ENCODE measurements at places on chromosomes 4 and X.
A peak's percentile ranks its signal among the peaks of the same experiment; 100 is the strongest.

DNA sequence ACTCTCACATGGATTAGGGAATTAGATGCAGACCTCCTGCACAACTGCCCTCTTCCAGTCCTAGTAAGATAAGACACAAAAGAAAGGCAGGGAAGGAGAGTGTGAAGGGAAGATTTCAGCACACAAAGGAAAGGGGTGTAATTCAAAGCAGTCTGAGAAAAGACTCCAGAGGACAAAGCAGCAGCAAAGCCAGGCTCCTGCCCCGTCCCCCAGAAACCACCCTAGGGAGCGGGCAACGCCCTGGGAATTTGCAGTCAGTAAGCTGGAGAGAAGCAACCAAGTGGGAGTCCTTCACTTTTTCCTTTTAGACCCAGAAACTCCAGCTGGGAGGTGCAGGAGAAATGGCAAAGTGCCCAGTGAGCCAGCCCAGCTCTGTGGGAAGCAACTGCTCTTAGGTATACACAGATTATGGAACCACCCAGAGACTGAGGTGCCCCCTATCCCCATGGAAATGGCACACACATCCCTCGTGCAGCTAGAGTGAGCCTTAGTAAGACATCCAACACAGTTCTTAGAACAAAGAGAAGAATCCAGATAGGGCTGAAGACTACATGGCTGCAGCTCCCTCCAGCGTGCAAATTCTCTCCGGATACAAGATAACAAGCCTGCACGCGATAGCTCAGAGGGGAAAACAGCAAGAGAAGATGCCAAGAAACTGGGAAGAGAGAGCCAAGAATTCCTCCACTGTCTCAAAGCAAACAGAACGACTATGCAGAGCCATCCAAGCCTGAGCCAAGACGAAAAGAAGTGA, 26.5 kb upstream of the IRAK1 start:
- DNase-seq = peak; percentile 94

GRCh38 chrX:101918751-101919150, 13.1 kb downstream of the ZMAT1 start:
- no peak for DNase-seq

GRCh38 chr4:53622739-53623151, 31.5 kb upstream of the LNX1 start:
- peak; percentile 71 for DNase-seq

GRCh38 chrX:133609166-133609565, 193.9 kb upstream of the GPC4 start:
- DNase-seq = no peak

- DNase-seq = no peak
Observed at GRCh38 chr4:160265836-160266235, 1163.0 kb downstream of the RAPGEF2 start.

GRCh38 chrX:69503782-69504625, at the start of gene NALF2:
TSS of gene NALF2 (plus strand) at chrX:69504326. CDS start at chrX:69505283, 957 bp downstream.
- peak; percentile 49 for DNase-seq

DNA sequence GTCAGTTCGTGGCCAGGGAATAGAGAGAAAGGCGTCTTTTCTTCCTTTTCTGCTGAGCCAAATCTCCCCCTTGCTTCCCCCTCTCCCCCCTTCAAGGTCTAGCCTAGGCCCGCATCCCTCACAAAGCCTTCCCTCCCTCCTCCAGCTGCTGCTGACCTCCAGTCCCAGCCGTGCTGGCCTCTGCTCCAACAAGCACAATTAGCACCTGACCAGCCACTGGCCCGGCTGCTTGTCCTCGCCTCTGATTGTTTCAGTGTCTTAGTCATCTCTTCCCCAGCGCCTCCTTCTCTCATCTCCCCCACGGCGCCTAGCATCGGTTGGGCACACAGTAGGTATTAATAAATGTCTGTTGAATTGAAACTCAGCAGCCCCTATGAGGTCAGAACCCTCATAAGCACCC, 4.2 kb downstream of the ELF4 start:
- no peak for DNase-seq

GRCh38 chr4:143618811-143619210, 81.7 kb downstream of the FREM3 start:
- no peak for DNase-seq

GRCh38 chr4:140123666-140124377, 30.2 kb downstream of the MAML3 start:
- DNase-seq = no peak

DNA sequence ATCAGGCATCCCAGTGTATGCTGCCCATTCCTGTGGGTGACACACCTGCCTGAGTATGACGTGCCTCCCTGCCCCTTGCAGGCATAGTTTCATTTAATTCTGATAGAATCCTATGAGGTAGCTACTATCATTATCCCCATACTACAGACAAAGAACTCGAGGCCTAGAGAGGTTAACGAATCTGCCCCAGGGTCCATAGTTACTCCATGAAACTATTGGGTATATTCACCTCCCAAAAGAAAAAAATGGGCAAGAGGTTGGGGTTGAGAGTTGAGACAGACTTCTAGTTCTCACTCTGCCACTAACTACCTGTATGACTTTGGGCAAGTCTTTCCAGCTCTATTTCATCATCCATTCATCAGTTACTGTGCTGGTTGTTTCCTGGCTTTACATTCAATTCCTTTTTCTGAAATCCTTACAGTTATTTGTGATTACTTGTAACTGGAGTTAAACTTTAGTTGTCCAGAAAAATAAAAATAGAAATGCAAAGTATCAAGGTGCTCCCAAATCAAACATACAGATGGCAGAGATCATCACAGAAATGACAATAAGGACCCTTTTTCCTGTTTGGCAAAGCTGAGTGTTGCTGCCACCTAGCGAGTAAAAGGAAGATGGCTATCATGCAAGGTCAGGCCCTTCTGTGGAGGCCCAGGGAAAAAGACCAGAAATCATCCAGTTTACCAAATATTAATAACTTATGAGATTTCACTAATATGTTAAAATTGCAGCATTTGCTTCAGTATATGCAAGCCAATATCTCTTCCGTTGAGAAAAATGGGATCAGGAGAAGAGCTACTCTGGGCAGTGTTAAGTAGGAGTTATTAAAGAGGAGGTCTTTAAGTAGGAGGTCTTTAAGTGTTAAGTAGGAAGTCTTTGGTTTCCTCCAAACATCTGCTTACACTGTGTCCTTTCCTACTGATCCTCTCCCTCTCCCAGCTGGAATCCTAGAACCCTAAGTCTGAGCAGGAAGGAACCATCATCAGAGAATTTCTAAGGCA, 17.1 kb upstream of the MAP7D3 start:
- peak; percentile 54 for DNase-seq

DNA sequence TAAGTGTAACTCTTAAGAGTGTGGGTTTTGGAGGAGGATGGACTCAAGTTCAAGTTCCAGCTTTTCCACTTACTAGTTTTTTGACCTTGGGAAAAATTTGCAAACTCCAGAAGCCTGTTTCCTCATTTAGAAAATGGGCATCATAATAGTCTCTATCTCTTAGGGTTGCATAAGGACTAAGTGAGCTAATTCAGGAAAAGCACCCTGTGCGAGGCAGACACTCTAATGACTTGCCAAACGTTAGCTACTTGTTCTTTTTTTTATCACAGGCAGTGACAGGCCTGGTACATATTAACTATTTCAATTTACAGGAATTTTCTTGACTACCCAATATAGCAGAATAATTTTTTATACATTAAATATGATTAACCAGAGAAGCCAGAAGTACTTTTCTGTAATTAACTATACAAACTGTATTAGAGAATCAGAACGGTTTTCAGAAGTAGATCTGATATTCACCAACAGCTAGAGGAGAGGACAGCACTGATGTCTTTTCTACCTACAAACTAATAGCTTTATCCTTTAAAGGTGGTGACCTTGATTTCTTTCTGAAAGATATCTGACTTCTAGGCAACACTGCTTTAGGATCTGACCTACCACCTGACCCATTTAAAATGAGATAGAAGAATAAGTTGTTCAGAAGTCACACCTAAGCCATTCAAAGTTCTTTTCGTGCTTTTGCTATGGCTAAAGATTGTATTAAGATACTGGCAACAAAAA, 139.6 kb upstream of the HAND2 start:
- DNase-seq = no peak

- peak; percentile 82 for DNase-seq
Observed at GRCh38 chrX:109774706-109775105, 41.6 kb upstream of the ACSL4 start.

DNA sequence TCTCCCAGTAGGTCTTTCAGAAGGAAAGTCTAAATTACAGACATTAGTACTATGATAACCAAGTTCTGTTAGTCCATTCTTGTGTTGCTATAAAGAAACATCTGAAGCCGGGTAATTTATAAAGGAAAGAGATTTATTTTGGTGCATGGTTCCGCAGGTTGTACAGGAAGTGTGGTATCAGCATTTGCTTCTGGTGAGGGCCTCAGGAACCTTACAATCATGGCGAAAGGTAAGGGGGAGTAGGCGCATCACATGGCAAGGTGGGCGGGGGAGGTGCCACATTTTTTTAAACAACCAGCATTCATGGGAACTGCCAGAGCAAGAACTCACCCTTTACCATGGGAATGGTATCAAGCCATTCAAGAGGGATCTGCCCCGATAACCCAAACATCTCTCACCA, 26.2 kb upstream of the USP46 start:
- no peak for DNase-seq

- peak; percentile 71 for DNase-seq
Observed at GRCh38 chr4:151921386-151921785, 160.6 kb upstream of the GATB start.

DNA sequence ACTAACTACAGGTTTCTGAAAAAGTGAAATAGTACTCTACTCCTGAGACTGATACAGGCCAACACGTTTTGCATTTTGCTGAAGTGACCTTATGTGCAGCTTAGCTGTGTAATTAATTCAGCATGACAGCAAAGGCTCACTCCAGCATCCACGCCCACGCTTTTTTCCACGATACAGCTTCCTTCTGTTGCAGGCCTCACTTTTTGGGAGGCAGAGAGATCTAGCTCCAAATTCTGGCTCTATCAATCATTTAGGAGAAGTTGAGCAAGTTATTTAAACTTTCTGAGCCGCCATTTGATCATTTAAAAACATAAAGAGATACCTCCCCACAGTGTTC, 160.3 kb downstream of the AFAP1 start:
- DNase-seq = no peak

GRCh38 chr4:133152831-133153481, 3.9 kb downstream of the PCDH10 start:
- peak; percentile 23 for DNase-seq

DNA sequence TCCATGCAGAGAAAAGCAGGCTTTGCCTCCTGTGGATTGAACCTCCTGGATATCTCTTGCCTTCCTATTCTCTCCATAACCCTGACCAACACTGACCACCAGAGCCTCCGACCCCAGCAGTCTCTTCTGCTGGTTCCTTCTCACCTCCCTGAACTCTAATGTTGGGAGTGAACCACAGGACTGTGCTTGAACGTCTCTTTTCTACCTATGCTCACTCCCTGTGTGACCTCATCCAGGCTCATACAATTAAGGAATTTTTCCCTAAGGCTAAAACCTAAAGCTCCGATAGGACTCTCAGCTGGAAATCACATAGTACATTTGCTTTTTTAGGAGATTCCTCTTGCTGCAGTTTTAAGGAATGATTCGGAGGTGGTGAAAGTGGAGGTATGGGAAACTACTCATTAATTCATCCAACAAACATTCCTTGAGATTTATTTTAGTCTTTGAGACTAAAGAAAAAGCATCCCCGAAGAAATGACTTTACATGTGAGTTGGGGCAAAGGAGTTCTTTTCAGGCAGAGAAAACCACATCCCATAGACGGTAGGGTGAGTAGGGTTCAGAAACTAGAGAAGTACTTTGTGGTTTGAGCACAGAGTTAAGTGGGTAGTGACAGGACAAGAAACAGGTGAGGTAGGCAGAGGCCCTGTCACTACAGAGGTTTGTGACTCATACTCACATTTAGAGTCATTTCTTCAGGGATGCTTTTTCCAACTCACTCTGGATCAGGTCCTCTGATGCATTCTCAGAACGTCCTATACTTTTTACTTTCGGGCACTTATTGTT, 30.8 kb downstream of the NDNF start:
- no peak for DNase-seq

GRCh38 chr4:165537028-165537648, 158.3 kb downstream of the CPE start:
- peak; percentile 53 for DNase-seq

DNA sequence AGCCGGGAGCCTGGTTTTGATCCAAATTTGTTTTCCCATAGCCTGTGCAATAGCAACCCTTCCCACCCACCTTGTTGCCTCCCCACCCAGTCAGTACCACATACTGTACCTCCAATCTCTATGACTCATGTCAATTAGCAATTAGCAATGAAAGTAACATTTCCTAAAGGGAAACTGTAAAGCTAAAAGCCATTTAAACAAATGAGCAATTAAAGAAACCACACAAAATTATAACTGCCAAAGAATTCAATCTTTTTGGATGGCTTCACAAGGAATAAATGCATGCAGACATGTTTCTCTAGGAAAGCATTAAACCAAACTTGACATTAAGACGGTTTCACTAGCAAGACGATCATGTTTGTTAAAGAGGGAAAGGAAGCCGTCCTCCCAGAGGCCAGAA, 169.0 kb upstream of the MAP3K15 start:
- no peak for DNase-seq

DNA sequence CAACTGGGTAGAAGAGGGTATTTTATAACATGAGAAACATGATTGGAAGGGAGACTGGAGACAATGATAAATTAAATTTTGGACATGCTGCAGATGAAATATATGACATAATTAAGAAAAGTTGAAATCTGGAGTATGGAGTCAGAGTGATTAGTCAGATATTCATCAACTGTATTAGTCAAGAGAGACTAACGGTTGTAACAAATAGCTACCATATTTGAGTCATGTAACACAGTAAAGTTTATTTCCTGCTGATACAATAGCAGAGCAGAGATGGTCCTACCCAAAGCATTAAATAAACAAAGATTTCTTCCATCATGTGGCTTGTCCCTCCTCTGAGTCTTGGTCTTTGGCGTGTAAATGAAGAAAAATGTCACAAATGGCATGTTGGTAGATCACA, 321.3 kb downstream of the GALNTL6 start:
- peak; percentile 68 for DNase-seq

- no peak for DNase-seq
Observed at GRCh38 chr4:2304877-2305561, 43.1 kb upstream of the MXD4 start.

DNA sequence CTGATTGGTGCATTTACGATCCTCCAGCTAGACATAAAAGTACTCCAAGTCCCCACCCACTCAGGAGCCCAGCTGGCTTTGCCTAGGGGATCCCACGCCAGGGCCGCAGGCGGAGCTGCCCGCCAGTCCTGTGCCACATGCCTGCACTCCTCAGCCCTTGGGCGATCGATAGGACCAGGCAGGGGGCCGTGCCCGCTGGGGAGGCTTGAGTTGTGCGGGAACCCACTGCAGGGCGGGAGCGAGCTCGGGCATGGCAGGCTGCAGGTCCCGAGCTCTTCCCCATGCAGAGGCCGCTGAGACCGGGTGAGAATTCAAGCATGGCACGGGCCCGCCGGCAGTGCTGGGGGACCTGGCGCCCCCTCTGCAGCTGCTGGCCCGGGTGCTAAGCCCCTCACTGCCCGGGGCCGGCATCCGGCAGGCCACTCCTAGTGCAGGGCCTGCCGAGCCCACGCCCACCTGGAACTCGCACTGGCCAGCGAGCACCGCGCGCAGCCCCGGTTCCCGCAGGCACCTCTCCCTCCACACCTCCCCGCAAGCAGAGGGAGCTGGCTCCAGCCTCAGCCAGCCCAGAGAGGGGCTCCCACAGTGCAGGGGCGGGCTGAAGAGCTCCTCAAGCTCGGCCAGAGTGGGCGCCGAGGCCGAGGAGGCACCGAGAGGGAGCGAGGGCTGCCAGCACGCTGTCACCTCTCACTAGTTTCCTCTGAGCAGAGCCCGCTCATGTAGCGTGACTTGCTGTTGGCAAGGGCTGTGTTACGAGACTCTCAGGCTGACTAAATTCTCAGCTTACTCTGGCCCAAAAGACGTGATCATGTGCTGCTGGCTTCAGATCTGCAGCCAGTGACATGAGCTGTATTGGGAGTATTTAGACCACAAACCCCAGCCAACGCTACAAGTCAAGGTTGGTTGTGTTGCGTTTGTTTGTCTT, 87.5 kb downstream of the TRAPPC11 start:
- DNase-seq = no peak

Data from EH (cell line).